ENCODE measurements at places on chromosomes 11 and 22.

- no peak for DNase-seq
These were observed 57.9 kb downstream of the TRIM29 start for GRCh38 chr11:120079750-120080610.

DNA sequence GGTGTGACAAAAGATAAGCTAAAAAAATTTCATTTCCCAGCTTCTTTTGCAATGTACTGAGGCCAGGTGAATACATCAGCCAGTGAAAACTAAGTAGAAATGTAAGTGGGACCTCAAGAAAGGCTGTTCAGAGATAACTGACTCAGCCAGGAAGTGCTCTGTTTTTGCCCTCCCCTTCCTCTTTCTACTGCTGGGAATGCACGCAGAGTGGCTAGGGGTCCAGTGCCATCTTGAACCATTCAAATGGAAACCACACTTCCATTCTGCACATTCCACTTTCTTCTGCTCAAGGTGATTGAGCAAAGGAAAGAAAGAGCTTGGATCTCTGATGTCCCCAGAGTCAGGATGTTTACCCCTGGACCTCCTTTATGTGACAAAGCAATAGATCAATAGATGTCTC is 27.8 kb upstream of the LMO2 start:
- DNase-seq, result no peak

- no peak for DNase-seq
These were observed 5.4 kb downstream of the SFI1 start for GRCh38 chr22:31501738-31502137.

- DNase-seq, result no peak
These were observed 5.9 kb upstream of the AMOTL1 start for GRCh38 chr11:94762208-94762607.

GRCh38 chr11:127693686-127694085 is 693.1 kb upstream of the KIRREL3 start:
- no peak for DNase-seq

- no peak for DNase-seq
These were observed 5.4 kb downstream of the SCGB1C1 start for GRCh38 chr11:198236-198806.

- peak; percentile 24 for DNase-seq
These were observed 535.6 kb downstream of the INSC start for GRCh38 chr11:15650105-15650938.

- no peak for DNase-seq
These were observed 4.2 kb downstream of the UNC93B1 start for GRCh38 chr11:67999704-68000103.

DNA sequence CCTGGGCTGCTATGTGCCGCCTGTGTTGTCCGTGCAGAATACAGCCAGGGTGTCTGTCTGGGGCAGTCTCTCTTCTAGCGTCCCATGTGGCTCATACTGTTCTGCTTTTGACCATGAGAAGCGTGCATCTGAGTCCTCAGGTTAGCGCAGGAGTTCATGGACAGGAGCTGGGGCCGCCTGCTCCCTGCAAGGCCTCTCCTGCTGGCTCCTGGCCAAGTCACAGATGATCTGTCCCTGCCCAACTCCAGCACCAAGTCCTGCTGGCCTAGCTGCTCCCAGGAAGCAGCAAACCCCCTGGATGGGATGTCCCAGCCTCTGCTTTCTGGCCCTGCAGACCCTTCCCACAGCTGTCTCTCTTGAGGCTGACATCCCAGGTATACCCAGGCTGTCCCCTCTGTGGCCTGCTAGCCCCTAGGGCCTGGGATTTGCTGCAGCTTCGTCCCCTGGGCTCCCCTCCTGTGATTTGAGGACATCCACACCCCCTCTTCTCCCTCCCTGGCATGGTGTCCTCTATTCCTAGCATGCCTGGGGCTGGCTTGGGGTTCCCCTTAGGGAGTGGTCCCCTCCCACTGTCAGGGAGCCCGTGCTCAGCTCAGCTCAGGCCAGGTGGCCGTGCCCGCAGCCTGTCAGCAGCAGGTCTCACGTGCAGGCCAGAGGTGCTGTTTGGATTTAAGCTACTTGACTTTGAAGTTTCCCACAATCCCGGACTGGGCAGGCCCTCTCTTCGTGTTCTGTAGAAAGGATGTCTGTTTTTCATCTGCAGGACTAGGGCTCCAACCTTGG is 17.8 kb downstream of the PRR5 start:
- DNase-seq, result no peak

- DNase-seq, result no peak
These were observed 260.4 kb upstream of the ARHGAP20 start for GRCh38 chr11:110972640-110973039.

GRCh38 chr11:128497061-128497775 is 90.1 kb downstream of the ETS1 start:
- DNase-seq, result no peak

DNA sequence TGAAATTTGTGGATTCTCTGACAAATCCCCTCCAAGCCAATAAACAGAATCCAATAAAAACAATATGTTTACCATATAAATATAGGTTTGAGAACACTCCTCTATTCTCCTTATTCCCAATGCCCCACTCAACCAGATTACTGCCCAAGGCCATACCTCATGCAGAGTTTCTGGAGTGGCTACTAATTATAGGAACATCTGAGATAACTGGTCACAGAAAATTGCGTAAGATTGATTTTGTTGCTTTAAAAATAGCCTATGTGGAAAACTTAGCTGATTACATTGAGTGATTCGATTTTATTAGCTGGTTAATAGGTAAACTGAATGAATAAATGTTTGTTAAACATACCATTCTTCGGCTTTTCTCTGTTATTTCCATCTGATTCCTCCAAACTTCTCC is 48.0 kb downstream of the ME3 start:
- DNase-seq, result no peak

DNA sequence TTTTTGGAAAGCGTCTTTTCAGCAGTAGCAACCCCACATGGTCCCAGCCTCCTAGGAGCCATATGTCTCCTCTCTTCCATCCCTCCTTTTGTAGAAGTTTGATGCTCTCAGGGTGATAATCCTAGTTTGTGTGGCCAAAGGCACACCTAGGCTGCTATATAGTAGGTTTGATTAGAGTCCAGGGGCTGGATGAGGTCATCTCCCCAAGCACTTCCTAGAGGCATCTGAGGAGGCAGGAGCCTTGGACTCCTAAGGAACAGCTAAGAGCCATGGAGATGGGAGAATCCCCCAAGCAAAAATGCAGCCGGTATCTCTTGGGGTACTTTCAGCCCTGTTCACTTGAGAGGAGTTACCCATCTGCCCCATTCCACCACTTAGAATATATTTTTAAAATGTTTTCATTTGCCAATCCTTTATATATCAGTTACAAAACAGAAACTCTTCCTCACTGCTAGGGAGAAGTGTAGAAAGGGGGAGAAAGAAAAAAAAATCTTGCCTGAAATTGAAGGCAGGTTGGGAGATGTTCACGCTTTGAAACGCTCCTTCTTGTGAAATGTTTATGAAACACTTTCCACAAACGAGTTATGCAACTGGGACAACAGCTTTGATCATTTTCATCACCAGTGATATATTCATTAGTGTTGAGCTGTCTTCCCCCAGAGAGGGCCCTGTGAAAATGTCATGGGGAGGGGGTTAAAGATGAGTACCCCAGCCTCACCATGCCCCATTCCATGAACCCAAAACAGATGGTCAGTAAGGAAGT is 31.9 kb upstream of the TLCD5 start:
- DNase-seq, result no peak

DNA sequence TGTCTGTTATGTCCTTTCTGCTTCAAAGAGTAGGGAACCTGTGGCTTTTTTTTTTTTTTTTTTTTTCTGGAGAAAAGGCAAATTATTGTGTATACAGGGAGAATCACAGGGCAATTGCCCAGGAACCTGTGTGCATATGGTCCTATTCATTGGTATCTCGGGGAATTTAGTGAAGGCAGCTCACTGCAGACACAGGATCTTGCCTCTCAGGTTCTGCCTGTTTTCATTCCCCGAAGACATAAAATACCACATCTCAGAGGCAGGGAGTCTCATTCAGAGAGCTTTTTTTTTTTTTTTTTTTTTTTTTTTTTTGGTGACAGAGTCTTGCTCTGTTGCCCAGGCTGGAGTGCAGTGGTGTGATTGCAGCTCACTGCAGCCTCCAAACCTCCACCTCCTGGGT is 88.3 kb downstream of the OSBP2 start:
- no peak for DNase-seq

- no peak for DNase-seq
These were observed 17.4 kb upstream of the ABCC8 start for GRCh38 chr11:17494019-17494418.

DNA sequence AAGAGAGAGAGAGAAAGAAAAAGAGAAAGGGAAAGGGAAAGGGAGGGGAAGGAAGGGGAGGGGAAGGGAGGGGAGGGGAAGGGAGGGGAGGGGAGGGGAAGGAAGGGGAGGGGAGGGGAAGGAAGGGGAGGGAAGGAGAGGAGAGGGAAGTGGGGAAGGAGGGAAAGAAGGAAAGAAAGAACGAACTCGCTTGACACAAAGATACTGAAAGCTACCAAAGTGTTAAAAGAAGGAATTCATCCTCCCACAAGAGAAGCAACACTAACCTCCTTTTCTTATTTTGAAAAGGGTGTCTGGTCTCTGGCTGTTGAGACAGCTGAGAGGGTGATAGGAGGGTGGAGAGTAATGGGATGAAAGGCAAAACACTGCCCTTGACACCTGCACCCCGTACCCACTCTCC is 172.6 kb downstream of the SHANK2 start:
- DNase-seq, result no peak

- no peak for DNase-seq
These were observed 93.7 kb downstream of the CCDC83 start for GRCh38 chr11:85948884-85949283.

DNA sequence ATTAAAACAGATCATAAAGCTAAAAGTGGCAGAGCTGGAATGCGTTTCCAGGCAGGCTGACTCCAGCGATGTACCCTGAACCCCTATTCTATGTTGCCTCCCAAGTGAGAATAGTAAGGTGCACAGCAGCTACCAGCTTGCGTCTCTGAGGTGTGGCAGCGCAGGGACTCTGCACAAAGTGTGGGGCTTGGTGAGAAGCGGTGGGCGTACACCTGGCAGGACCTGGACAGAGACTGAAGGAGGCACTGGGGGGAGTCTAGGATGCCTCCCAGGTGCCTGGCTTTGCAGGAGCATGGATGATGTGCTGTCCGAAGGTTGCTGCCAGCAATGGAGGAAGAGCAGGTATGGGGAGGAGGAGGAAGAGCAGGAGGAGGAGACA is 42.9 kb downstream of the AMPD3 start:
- DNase-seq, result no peak

GRCh38 chr11:81039916-81040524 is 1599.2 kb upstream of the TENM4 start:
- DNase-seq, result no peak

- no peak for DNase-seq
These were observed 240.0 kb downstream of the GRIK4 start for GRCh38 chr11:120751550-120751949.

- no peak for DNase-seq
These were observed 670 bp upstream of the CTSF start for GRCh38 chr11:66569076-66569475.

- no peak for DNase-seq
These were observed 4.3 kb downstream of the ATL3 start for GRCh38 chr11:63666874-63667273.

DNA sequence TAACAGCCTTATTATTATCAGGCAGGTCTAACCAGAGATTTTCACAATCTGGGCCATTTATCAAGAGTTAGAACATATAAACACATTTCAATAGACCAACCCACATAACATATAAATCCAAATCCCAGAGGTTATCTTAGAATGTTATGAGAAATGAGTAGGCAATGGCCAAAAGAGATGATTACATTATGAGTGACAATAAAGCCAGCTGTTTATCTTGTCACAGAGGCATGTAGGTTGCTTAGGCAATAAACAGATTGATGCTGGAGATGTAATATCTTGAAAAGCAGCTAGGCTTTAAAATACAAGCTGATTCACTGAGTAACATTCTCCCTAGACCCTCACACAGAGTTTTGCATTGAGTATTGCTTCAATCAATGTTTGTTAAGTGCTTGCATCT is 148.5 kb upstream of the SESN3 start:
- no peak for DNase-seq

DNA sequence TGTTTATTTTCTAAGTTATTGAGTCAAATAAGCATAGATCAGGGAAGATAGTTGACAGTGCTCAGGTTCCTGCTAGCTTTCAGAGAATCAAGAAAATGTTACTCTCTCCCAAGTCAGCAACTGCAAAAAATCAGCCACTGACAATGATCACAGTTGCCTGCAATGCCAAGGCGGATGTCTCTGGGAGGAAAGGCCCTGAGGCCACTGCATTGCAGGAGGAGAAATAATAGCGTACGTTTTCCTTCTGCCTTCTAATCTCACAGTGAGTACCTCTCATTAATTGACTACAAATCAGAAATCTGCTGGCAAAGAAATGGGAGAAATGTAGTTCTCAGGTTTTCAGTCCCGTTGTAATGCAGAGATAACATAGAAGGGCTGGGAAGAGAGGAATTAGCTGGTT is 54.0 kb upstream of the SPON1 start:
- DNase-seq, result no peak

GRCh38 chr11:2295971-2296912 is 5.5 kb downstream of the C11orf21 start:
- no peak for DNase-seq

DNA sequence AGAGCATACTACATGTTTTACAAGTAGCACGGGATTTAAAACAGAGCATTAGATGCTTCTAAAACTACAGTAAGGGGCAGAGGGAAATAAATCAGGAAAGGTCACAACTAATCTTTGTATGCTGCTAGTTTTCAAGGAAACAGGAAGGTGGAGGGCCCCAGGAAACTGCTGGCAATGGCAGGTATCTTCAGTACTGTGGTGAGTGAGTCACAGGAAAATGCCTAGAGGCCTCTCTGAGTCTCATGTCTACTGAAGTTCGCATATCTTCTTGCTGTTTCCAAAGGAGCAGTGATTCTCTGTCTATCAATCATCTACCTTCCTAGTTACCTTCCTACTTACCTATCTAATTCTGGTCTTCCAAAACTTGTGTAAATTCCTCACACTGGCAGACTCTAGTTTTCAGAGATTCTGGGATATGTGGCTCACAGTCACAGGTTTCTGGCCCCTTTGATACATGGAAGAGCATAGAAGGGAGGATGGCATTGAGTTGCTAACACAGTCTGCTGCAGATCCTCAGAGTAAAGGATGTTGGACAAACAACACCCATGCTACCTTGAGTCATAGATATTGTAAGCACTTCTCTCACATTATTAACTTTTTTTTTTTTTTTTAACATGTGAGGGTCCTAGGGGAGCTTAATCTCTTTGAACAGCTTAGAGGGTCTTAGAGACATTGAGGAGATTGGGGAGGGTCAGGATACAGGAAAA is 58.8 kb upstream of the SYN3 start:
- no peak for DNase-seq

- no peak for DNase-seq
These were observed 3.4 kb upstream of the MOGAT2 start for GRCh38 chr11:75714211-75714610.

DNA sequence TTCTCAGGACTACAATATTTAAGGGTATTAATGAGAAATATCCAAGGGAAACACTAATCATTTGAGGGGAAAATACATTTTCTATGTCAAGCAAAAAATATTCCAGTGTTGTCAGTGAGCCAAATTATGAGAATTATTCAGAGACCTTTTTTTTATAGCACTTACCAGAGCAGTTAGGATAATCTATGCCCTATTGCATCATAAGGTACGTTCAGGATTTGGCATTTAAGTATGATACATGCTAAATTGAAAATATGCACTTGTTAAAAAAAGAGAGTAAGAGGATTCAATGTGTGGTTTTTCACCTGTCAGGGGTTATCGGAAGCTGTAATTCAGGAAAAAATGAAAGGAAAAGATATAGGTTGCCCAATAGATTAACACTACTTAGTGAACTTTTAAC is 17.2 kb upstream of the MPPED2 start:
- DNase-seq, result no peak

Measured in stimulated activated CD4-positive, alpha-beta T cell treated with anti-CD3 and anti-CD28 coated beads, Interleukin-1b, Interleukin-23, amount 100 ng/mL, for 1 hour (primary cell).